ENCODE measurements at places on chromosomes 1 and 21.
A peak's percentile ranks its signal among the peaks of the same experiment; 100 is the strongest.

DNA sequence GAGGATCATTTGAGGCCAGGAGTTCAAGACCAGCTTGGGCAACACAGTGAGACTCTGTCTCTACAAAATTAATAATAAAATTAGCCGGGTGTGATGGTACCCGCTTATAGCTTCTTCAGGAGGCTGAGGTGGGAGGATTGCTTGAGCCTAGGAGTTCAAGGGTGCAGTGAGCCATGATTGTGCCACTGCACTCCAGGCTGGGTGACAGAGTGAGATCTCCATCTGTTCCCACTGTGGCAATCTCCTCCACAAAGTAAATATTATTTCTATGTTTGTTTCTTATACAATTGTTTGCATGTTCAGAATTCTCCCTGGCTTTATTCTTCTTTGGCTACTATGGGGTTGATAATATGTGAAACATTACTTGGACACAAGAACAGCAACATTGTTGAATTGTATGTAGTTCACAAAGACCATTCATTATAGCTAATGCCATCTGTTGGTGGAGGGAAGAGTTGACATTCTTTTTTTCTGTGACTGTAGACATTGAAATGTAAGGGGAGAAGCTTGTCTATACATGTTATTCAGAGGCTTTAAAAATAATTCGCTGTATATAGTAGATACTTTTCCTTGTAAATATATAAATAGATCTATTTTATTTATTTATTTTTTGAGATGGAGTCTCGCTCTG, 47.8 kb upstream of the SRSF10 start:
- no peak for DNase-seq

DNA sequence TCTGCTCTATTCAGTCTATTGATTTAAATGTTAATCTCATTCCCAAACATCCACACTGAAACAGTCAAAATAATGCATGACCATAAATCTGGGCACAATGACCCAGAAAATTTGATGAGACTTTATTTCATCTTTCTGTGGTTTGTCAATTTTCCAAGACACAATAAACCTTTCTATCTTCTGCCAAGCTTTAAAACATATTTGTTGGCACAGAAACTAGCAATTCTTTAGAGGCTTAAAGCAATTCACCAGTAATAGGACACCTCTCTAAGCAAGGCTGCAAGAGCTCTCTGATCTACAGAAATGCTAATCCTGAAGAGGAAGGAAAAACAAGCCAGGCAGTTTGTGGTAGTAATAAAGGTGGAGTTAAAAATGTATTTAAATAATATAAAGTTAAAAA, 113.7 kb downstream of the FCRL5 start:
- no peak for DNase-seq

GRCh38 chr1:167474191-167474641, 44.1 kb downstream of the CD247 start:
- DNase-seq = peak; percentile 47

DNA sequence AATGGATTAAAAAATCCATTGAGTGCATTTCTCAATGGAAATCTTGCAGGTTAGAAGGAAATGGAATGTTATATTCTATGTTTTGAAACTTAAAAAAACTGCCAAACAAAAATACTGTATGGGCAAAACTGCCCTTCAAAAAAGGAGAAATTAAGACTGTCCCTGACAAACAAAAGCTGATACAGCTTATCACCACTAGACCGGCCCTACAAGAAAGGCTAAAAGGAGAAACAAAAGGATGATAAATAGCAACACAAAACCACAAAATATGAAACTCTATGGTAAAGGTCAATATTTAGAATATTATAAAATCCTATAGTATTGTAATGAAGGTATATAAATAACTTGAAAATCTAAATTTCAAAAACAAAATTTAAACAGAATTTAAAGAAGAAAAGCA, 60.0 kb downstream of the SLC25A24 start:
- DNase-seq = no peak

DNA sequence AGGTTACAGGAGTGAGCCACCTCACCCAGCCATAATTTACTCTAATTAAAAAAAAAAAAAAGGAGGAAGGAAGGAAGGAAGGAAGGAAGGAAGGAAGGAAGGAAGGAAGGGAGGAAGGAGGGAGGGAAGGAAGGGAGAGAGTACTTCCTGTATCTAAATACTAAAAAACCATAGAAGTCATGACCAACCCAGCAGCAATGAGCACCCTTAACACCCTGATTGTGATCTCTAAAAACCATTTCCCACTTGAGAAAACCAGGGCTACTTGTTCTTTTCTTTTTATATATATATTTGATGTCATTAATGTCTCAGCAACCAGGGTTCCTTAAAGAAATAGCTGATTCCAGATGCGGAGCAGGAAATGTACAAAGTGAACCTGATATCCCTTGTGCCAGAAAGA, 31.2 kb downstream of the ARID4B start:
- DNase-seq = peak; percentile 22

GRCh38 chr1:6423321-6423999, 1.1 kb upstream of the ESPN start:
- peak; percentile 43 for DNase-seq

DNA sequence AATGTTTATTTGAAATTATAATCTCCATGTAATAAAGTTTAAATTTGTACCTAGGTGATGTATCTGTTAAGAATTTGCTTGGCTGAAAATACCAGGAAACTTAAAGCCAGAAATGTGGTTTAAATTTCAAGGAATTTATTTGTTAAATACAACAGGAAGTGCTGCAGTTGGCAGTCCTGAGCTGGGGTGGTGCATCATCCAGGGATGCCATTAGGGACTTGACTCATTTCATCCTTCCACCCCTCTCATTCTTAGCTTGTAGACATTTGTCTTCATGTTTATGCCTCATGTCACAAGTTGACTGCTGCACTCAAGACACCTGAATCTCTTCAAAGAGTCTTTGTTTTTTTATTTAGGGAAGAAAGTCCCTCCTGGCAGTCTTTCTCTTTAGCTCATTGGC, 175.9 kb downstream of the LHX8 start:
- no peak for DNase-seq

- DNase-seq = no peak
These were observed 98.0 kb downstream of the ETS2 start for GRCh38 chr21:38903690-38904139.

DNA sequence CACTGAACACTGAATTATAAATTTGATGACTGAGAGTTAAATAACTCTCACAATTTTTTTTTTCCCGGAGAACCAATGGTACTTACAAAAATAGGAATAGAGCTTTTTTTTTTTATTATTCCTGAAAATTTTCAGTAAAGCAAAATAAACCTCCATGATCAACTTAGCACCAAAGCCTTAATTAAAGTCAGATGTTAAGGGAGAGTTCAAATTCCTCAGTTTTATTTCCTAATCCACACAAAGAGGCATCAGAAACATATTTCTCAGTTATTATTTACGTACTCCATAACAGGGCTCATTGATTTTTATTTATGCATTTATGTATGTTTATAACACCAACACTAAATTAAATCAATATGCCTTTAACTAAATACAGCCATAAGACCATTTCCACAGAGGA, 55.5 kb downstream of the PLPPR5 start:
- no peak for DNase-seq

- DNase-seq = no peak
These were observed 1411.1 kb downstream of the KCNT2 start for GRCh38 chr1:195197116-195197515.

- no peak for DNase-seq
These were observed 8.1 kb downstream of the PAQR7 start for GRCh38 chr1:25867210-25867991.

DNA sequence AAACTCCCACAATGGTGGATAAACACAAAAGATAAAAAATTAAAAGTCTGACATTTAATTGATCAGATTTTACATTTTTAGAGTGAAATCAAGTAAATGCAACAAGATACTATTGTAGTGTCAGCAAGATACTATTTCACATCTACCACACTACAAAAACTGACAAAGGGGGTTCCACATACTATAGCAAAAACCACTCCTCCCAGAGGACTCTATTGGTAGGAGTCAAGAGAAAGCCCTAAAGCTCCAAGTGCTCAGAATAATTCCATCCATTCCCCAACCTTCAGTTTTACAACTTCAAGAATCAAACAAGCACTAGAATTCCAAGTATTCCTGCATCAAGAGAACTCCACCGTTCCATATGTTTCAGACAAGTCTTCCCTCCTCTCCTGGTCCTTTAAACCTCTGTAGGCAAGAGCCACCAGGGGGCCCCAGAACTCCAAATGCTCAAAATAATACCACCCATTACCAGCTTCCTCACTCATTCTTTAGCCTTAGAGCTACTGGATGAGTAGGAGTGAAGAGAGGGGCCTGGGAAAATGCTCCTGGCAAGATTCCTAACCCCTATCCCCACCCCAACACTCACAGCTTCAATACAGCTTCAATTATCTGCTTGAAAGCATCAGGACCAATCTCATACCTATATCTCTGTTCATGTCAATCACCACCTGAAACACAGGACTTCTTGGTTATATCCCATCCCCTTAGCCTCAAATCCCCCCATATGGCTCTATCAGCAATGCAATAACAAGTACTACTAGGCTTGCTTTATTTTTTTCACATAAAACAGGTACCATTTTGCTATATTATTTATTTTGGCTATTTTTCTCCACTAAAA, 9.9 kb downstream of the TOR1AIP2 start:
- peak; percentile 28 for DNase-seq

- no peak for DNase-seq
These were observed 116.9 kb downstream of the RGS7 start for GRCh38 chr1:241240069-241240468.

GRCh38 chr1:231107151-231107550, 54.7 kb upstream of the TRIM67 start:
- no peak for DNase-seq

- DNase-seq = no peak
These were observed 27.0 kb downstream of the COL18A1 start for GRCh38 chr21:45431781-45432572.

- peak; percentile 4 for DNase-seq
These were observed 36.9 kb upstream of the RGS1 start for GRCh38 chr1:192538407-192539296.

GRCh38 chr1:68453060-68453670, 3.4 kb upstream of the RPE65 start:
- DNase-seq = no peak

GRCh38 chr1:179776831-179777230, 33.7 kb downstream of the FAM163A start:
- DNase-seq = no peak

DNA sequence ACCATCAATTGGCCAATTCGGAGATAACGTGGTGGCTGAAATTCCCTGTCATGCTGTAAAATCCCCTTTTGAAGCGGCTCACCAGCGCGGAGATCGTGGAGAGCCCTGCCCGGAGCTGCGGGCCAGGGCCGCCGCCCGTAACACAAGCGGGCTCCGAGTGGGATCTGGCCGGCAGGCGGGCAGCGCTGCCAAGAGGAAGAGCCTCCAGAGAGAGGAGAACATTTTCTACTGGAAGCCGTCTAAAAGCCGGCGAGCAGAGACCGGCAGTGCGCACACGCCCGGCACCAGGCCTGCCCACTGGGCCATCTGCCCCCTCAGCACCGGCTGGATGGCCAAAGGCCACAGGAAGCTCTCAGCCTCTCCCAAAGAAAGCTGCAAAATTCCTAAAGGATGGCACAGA, 15.5 kb downstream of the SSBP3 start:
- no peak for DNase-seq

GRCh38 chr21:42113926-42114409, 42.9 kb downstream of the UMODL1 start:
- DNase-seq = no peak

GRCh38 chr1:48873944-48874343, 97.3 kb upstream of the BEND5 start:
- DNase-seq = no peak

DNA sequence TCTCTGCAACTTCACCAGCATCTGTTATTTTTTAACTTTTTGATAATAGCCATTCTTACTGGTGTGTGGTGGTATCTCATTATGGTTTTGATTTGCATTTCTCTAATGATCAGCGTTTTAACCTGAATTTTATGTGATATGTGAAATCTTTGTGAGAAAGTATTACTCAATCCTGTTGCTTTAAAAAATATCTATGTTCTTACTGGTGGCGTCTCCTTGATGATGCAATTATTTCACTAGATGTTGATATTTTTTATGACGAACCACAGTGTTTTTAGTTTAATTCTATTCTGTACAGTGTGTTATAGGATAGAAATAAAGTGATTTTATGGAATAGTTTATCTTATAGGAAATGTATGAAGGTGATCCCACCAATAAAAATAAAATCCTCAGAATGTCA, 54.7 kb upstream of the GPR88 start:
- DNase-seq = no peak

GRCh38 chr21:38820471-38821239, 14.9 kb downstream of the ETS2 start:
- DNase-seq = no peak

DNA sequence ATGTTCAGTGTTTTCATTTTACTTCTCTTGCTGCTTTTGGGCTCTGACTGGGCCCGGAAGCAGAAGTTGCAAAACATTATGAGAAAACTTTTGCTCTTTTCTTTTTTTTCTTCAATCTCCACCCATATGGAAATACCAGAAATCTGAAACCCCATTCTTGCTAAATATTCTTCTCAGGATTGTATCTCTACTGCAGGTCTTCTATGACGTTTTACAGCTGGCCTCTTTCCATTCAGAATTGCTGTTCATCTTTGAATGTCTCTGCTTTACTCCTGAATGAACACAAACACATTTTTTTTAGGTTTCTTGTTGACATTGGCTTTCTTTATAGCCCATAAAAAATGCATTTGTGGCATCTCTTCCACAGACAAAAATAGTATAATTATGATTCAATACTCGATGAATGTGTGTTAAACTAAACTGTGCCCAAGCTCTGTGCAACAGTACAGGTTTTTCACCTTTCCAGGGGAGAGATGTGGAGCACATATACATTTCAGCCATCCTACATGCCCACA, 18.8 kb downstream of the PTPRC start:
- DNase-seq = peak; percentile 65

DNA sequence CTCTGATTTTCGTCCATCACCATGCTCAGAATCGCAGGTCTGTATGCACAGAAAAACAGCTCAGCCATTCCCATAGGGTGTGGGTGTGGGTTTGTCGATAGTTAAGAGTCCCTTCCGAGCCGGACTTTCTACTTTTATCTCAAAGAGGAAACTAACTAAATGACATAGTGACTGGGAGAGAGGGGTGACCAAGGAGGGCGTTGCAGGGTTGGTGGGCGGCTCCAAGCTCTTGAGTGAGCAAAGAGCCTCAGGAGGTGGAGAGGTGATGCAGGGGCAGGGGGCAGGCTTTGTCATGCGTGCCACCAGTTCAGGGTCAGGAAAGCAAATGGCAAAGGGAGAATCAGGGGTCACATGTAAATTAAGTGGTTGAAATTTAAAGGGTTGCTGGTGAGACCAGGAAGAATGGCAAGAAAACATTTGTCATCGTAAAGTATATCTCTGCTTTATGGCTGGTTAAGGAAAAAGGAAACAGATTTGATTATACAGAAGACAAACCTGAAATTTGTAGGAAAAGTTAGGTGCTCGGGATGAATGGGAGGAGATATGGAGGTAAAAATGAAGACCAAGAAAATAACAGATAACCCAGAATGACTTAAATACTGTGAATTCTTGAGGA, 249.0 kb downstream of the SETD4 start:
- DNase-seq = no peak

DNA sequence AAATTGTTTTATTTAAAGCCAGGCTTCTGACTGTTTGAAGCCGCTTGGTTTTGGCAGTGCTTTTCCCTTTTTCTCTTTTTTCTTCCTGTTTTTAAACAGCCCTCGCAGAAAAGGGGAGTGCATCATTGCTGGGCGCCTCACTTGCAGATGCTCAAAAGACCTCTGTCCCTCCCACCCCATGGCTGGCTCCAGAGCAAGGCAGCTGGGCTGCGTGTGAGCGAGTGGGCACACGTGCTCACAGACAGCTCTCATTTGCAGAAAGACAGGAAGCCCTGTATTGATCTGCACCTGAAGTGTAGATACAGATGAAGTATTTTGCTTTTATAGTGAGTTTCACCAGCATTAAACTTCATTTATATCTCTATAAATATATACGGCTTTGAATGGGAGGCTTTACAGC, 8.8 kb downstream of the TNR start:
- DNase-seq = no peak

Measured in T-helper 2 cell (primary cell).